HS-27A (cell line): ENCODE measurements at places on chromosomes 11 and 22.

GRCh38 chr11:32188785-32189184 lies 97.9 kb downstream of the RCN1 start:
- no peak for DNase-seq

GRCh38 chr22:45975164-45976161 lies 1.5 kb downstream of the WNT7B start:
- no peak for DNase-seq

DNA sequence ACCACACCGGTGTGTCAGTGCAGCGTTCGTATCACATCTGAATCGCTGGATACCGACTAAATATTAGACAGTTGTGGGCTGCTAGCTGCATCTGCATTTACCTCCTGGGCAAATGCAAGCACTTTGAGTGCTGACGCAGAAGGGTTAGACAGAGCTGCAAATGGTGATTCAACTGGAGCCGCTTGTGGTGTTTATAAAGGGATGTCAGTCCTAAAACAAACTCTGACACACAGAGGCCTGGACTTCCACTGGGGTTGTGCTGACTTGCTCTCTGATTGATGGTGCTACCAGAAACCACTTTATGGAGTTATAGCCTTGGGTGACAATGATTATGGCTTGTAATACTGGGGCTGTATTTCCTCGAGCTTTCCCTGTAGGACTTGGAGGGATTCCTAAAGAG lies 374.4 kb downstream of the NTM start:
- no peak for DNase-seq

DNA sequence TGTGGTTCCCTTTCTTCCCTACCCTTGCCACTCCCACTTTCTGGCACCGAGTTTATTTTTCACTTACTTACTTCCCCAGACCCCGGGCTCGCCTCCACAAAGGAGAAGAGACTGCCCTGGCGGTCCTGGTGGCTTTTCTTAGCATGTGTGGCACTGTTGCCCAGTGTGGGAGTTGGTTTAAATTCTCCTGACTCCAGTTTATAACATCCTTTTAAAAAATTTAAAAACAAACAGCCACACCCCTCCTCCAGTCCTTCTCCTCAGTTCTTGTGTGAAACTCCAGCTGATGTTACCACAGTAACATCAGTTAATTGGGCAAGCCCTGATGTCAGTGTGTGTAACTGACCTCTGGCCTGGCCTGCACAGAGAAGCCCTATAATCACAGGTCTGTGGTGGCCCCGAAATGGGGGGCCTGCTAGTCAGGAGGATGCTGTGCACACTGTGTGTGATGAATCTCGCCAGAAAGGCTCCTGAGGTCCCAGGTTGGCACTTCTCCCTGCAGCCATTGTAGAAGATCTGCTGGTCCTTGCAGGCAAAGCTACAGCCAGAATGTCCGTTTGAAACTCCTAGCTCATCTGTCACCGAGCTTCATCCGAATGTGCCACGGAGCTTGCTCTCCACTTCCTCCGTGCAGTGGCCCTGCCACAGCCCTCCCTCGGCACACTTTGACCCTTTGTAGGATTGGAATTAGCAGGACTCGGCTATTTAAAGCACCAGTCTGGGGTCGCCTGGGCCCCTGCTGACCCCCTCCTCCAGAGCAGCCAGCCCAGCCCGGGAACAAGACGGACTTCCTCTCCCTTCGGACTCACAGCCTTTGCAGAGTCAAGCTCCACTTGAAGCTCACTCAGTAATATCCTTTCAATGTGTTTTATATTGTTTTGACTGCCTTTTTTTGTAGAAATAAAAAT lies 7.6 kb downstream of the YDJC start:
- DNase-seq, result no peak

GRCh38 chr11:60615497-60615896 lies 83.9 kb upstream of the MS4A8 start:
- no peak for DNase-seq

GRCh38 chr11:17906436-17906835 lies 106.4 kb downstream of the SERGEF start:
- DNase-seq, result no peak

- DNase-seq, result no peak
Observed at GRCh38 chr22:33018232-33018864, 39.8 kb downstream of the SYN3 start.

DNA sequence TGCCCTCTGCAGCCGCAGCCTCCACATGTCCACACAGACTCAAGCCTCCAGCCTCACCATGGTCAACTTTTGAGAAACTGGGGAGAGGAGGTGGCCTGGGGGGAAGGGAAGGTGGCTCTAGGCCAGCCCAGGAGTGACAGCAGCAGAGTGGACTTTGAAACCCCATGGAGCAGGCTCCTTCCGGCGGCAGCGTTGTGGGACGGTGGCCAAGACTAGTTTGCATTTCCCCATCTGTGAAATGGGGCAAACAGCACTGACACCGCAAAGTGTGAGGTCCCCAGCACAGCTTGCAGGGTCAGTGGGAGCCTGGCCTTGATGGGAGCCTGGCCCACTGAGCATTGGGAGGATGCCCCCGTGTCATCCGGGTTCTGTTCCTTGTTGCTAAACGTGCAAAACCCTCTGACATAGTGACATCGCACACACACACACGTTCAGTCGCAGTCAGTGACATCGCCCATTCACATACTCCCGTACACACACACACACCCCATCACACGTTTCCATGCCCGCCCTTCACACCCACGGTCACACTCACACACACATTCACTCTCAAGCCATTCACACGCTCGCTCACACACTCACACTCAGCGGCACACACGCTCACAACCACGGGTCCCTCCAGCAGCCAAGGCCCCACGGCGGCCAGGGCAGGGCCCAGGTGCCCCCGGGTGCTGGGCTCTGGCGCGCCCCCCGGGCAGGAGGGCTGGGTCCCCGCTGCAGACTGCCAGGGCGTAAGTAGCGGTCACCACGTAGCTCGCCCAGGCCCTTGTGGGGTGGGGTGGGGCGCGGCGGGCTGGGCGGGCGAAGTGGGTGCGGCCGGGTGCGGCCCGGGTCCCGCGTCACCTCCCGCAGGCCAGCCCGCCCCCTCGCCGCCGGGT lies 585 bp downstream of the CYB5R3 start:
- DNase-seq, result no peak

- DNase-seq, result no peak
Observed at GRCh38 chr11:130243816-130244215, 70.9 kb downstream of the ZBTB44 start.

DNA sequence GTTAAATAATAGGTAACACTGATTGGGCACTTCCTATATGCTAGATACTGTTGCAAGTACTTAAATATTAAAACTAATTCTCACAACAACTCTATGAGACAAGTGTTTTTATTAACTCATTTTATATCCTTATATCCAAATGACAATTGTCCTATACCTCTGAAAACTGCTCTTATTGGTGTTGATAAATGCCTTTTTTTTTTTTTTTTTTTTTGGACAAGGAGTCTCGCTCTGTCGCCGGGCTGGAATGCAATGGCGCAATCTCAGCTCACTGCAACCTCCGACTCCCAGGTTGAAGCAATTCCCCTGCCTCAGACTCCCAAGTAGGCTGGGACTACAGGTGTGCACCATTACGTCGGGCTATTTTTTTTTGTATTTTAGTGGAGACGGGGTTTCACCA lies 41.6 kb downstream of the MRTFA start:
- no peak for DNase-seq

- no peak for DNase-seq
Observed at GRCh38 chr22:36228944-36229343, 10.4 kb downstream of the APOL2 start.

GRCh38 chr11:116360221-116360941 lies 412.4 kb downstream of the BUD13 start:
- DNase-seq, result no peak

DNA sequence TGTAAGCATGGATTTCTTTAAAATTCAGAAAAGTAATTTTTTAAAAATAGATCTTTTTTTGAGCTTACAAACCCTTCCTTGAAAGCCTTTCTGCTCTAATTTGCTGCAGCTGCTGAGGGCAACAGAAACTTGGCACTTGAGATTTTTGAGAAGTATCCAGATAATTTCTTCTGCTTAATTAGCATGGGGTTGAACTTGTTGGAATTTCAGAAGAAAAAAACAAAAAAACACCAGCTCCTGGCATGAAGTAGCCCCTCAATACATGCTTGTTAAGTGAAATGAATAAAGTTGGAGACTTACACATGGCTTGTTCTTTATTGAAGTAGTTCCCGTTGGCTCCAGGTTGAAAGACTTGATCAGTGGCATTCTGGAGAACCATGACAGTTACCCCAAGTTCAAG lies 331.4 kb upstream of the RAG2 start:
- no peak for DNase-seq

DNA sequence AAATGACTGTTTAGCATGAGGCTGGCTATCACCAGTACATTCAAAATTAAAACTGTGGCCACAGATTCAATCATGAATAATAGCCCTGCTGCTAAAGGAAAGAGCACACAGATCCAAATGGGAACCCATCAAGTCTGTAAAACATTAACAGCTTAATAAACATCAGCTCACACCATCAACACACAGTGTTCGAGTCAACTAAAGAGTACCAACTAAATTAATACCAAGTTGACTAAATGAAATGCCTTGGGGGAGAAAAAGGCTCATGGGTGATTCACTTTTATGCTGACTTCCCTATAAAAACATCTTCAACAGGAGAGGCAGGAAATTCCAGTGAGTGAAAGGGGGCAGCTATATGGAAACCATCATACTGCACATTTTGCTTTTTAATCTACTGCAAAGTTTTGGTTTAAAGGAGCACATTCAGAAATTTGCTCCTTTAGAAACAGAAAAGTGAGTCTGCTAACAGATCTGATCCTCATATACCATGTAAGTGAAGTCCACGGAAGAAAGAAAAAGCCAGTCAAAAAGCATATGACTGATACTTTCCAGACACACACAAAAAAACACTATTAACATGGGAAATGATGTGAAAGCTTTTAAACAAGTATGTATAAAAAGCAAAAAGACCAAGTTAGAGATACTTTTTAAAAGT lies 16.3 kb downstream of the LGR4 start:
- no peak for DNase-seq

DNA sequence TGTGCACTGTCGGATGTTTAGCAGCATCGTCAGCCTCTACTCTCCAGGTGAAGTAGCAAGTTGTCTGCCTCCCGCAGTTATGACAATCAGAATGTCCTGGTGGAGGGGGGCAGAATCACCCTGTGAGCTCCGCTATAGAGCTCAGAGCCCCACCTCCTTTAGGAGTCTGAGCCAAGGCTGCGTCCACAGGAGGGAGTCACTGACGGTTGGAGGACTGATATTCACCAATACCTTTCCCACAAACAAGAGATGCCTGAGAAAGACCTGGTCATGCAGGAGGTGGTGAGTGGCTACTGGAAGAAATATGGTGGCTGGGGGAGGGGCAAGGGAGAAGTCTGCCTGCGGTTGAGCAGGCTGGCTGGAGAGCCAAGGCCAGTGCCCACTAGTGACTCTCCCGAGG lies 41.7 kb upstream of the ADA2 start:
- no peak for DNase-seq

DNA sequence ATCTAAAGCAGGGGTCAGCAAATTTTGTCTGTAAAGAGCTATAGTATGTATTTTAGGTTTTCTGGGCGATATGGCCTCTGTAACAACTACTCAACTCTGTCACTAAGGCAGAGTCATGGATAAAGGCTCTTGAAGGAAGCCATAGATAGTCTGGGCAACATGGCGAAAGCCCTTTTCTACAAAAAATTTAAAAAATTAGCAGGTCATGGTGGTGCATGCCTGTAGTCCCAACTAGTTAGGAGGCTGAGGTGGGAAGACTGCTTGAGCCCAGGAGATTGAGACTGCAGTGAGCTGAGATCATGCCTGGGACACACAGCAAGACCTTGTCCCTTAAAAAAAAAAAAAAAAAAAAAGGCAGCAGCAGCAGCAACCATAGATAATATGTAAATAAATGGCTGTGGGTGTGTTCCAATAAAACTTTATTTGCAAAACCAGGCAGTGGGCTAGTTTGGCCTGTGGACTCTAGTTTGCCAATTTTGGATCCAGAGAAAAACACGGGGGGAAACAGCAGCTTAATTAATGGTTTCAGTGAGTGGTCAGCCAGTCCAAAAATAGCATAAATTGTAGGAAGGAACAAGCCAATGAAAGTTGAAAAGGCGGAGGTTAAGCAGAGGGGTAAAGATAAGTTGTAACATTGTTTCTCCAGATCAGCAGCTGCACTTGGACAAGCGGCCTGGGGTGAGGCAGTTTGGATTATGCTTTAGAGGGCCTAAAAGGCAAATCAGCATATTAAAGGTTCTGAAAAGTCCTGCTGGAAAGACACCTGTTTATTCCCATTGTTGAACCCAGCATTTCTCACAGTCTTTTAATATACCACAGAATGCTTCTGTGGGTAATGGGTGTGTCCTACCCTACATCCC lies 62.6 kb downstream of the KIAA1671 start:
- no peak for DNase-seq

GRCh38 chr11:118641397-118642019 lies 34.1 kb downstream of the PHLDB1 start:
- no peak for DNase-seq

DNA sequence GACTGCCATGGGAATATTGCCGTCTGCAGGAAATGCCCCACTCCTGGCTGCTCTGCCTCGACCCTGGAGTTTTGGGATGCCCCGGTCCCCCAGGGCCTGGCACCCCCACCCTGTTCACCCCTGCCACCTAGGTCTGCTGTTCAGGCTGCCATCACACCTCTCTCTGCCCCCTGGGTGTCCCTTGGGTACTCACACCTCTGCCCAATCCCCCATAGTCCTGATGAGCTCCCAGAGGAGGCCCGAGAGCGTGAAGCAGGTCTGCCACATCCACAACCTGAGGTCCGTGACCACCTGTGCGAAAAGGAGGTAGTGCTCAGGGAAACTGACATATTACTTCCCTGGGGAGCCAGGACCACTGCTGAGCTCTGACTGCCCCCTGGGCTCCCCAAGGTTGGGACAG lies 20.2 kb upstream of the DRICH1 start:
- DNase-seq, result no peak

DNA sequence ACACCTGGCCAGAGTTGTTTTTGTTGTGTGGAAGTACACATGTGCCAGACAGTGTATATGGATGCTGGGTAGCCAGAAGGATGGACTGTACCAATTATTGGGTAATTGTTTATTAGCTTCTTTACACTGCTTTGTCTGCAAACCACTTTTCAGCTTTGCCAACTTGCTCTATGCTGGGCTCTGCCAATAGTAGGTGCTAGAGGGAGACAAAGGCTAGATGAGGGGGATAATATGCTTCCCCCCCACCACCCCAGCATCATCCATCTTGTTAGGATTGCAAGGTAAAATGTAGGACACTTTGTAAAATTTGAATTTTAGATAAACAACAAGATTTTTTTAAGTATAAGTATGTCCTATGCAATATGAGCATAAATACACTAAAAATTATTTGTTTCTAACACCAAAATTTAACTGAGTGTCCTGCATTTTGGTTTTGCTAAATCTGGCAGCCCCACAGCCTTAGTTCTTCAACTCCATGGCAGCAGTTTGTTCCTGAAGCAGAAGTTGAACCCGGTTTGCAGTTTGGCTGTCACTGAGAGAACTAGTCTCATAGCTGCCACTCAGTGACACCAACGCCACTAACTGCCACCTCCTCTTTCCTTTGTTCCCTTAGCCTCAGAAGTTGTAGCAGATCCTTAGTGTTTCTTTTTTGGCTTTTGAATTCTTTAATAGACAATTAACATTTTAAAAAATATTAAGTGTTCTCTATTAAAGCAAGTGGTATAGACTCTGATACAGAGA lies 78.8 kb downstream of the CCDC81 start:
- DNase-seq, result no peak

- no peak for DNase-seq
Observed at GRCh38 chr11:32153747-32154146, 62.9 kb downstream of the RCN1 start.

- DNase-seq, result no peak
Observed at GRCh38 chr11:133896028-133896427, 50.7 kb upstream of the SPATA19 start.
